Stimulated activated CD4-positive, alpha-beta T cell treated with anti-CD3 and anti-CD28 coated beads, Interleukin-12 subunit alpha, Interleukin-12 subunit beta, amount 100 ng/mL, for 4 hours (primary cell): ENCODE measurements at places on chromosomes 1 and 21.

- no peak for DNase-seq
Observed at GRCh38 chr1:29827801-29828525, 591.6 kb downstream of the PTPRU start.

DNA sequence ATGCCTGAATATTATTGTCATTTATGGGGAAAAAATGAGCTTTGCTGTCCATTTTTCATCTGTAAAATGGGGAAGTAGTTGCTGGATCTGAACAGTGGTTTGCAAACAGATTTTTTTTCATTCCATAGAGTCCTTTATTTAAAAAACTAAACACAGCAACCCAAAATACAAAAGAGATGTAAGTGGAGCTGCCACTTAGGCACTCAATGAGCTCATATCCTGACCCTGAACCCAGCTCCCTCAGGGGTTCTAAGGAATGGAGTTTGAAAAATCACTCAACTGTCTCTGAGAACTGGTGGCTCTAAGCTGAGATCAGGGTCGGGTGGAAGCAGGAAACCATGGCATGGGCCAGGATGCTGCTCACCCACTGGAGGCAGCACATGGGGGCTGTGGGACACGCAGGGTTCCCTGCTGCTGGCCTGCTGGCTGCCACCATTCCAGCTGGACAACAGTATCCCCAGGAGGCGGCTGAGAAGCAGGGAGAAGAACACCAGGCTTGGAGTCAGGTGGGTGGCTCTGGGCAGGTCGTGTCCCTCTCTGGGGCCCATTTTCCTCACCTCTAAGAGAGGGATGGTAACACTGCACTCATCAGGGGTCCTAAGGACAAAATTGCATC, 9.6 kb upstream of the ECE1 start:
- no peak for DNase-seq

- DNase-seq: no peak
Observed at GRCh38 chr1:12244078-12244477, 14.2 kb downstream of the VPS13D start.

DNA sequence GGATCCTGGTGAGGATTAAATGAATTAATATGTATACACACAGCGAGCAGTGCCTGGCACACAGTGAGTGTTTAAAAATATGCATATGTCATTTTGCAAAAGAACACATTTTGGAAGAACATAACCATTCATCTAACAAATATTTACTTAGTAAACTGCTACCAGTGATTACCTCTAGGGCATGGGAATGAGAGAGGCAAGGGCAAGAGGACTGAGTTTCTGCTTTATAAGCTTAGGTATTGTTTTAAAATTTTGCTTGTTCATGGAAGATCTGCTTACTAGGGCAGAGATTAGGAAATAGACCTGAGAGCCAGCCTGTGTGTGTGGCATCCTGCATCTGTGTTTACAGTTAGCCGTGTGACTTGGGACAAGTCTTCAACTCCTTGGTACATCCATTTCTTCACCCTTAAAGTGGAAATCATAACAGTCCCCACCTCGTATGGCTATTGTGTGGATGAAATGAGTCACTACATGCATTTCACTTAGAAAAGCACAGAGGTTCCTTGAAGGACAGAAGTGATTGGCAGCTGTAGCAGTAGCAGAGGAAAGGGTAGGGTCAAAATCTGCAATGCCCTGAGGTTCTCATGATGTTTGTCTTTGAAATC, 198.5 kb upstream of the FMN2 start:
- no peak for DNase-seq

DNA sequence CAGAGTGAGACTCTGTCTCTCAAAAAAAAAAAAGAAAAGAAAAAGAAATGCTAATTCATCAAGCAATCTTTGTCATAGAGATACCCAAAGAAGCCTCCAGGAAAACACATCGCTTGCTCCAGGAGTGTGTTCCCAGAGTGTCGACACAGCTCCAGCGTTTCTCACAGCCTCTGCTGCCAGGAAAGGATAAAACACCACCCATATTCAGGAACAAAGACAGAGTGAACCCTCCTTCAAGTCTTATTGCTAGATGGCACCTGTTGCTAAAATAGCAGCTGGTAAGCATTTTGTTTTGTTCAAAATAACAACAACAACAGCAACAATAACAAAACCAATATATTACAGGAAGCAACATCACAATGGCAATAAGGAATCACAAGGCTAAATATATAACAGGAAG, 3.1 kb downstream of the ILDR2 start:
- DNase-seq: no peak

GRCh38 chr1:151147132-151147503, 687 bp upstream of the SEMA6C start:
- DNase-seq: no peak

DNA sequence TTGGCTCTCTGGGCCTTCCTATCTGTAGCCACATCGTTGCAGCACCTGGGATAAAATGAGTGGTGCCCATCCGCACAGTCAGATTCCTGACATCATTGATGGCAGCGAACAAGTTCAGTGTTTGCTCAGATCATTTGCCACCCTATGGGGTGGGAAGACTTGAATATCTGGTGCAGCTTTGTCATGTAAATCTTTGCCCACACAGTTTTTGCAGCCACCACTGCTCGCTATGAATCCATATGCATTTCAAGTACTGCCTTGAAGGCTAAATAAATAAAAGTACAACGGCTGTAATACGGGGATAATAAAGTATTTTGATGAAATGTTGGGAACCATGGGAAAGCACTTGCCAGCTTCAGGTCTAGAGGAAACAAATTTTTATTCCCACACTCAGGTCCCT, 56.3 kb upstream of the COA6 start:
- DNase-seq: no peak

DNA sequence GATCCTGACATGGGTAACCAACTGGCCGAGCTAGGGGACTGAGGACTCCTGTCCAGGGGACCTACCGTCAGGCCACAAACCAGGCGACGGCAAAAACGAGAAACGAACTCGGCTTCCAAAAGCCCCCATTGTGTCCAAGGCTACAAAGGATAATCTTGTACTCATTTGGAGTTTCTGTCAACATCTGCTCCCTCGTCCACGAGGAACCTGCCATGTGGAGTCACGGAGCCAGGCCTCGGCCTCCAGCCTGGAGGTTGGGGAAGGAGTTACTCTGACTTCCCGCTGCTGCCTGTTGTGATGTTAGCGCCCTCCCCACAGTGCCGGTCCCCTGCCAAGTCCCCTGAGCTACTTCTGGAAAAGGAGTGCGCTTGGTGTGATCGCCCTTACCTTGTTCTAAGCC, 7.3 kb downstream of the KRTAP10-1 start:
- DNase-seq: no peak

DNA sequence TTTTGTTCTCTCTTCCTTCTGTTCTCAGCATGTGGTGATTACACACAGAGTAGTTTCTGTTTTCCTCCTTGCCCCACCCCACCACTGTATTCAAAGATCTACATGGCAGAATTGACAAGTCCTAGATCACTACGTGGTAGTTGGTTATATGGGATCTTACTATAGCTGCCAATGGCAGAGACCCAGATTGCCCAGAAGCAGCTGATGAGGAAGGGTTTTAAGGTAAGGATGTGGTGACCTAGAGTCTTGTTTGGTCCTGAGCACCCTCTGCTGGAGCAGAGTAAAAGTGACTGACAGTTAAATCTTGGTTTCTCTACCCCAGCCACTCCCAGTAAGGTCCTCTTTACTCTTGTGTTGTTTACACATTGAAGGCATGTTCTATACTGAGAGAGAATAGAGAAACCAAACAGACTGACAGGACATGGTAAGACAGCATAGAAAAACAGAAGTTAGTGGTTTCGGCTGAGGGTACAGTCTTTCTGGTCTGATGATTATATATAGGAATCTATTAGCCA, 22.8 kb upstream of the STRIP1 start:
- DNase-seq: no peak

DNA sequence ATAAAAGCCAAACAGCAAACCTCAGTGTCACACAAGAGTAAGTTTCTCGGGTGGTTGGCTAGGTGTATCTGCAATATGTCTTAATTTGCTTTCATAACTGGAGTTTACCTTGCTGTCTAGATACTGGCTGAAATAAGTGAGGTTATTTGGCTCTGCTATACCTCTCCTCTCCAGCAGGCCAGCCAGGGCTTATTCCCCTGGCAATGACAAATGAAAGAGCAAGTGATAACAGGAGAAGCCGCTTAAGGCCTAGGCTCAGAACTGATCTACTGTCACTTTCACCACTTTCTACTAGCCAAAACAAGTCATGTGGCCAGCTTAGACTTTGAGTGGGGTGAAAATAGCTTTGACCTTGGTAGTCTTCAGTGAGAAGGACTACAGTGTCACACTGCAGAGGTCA, 4.8 kb upstream of the RPE65 start:
- DNase-seq: no peak
